Mesothelial cell of epicardium (in vitro differentiated cells): ENCODE measurements at places on chromosomes 5 and 9.

DNA sequence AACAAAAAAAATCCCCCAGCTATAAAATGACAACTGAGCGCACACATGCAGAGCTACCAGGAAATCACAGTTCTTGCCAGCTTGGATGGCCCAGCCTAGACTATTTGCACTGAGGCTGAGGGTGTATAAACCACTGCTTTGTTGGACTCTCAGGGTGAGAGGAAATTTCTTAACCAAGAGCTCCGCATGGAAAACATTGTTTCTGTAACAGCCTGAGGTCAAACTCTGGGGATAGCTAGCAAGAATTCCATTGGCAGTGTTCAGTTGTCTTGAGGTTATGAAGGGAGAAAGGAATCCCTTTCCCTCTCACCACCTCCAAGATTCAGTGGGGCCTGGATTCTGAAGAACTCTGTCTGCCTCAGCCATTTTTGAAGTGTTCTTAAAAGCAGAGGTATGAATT is 360.0 kb downstream of the OSTF1 start:
- DNase-seq: no peak

- no peak for DNase-seq
Measured at GRCh38 chr5:160183075-160183474, 46.2 kb upstream of the FABP6 start.

DNA sequence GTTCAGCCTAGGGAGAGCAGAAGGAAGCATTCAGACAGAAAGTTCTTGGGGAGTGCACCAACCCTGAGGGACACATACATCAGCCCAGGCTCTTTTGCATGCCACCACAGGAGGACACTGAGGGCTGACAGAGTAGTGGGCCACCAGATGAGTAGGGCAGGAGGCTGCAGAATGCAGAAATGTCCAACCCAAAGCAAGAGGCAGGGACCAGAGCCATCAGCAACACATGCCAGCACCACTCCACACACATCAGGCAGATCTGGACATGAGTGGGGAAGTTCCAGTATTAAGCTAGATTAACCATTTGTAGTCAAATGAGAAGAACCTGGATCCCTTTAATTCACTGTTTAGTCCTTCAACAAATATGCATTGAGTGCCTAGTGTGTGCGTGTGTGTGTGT is 35.7 kb upstream of the OTULINL start:
- no peak for DNase-seq

- no peak for DNase-seq
Measured at GRCh38 chr5:98535901-98536300, 237.6 kb upstream of the RGMB start.

DNA sequence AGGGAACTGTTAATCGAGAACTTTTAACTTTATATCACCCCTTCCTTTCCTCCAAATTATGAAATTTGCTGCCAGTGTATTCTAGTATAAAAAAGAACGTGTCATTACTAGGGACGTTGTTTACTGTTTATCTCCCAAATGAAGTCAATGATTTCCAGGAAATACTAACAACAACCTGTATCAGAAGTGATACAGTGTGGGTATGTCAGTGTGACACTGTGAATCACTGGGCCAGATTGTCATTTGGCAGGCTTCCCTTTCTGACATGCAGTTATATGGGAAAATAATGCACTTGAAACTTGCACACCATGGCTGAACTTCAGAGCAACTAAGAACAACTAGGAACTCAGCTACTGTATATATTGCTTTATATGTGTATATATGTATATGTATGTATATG is 12.6 kb downstream of the ZNF462 start:
- DNase-seq: no peak

- no peak for DNase-seq
Measured at GRCh38 chr5:59777028-59777427, 116.5 kb downstream of the PDE4D start.

DNA sequence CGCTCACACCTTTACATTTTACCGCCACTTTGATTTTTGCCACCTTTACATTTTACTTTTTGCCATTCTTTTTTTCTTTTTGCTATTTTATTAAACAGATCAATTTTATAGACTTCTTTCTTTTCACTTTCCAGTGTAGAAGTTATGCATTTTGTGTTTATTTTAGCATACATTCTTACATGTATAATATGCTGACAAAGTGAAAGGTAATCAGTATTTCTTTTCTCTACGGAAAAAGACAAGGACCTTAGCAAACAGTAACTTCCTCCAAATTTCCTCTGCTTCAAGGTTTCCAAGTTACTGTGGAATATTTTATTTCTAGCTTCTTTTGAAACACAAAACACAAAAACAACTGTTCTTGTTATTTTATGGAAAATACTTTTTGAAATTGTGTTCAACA is 97.0 kb downstream of the CEMIP2 start:
- DNase-seq: no peak

GRCh38 chr9:110808599-110808980 is 140.0 kb downstream of the MUSK start:
- DNase-seq: no peak

- DNase-seq: no peak
Measured at GRCh38 chr9:113355040-113355596, 5.8 kb downstream of the BSPRY start.
